ENCODE measurements at places on chromosomes 6 and 20. TPM values are rescaled to one million over a fixed set of nuclear protein-coding genes. Genes with fewer than 3 reads are reported as not detected.

The CGA gene
- not detected for total RNA-seq

The RBM24 gene
- total RNA-seq = not detected

The COX7A2 gene
- total RNA-seq = 441 TPM

The ZNF337 gene
- 16.8 TPM for total RNA-seq

The PDE10A gene
- not detected for total RNA-seq

The WFDC10B gene
- not detected for total RNA-seq

The RIMS4 gene
- total RNA-seq = not detected

The STX11 gene
- total RNA-seq = 14.1 TPM

The MED23 gene
- total RNA-seq = 27.8 TPM

The ANKRD6 gene
- 9.1 TPM for total RNA-seq

The SLC16A10 gene
- total RNA-seq = 6.3 TPM

The PTK6 gene
- not detected for total RNA-seq

The SERAC1 gene
- total RNA-seq = 5.2 TPM

The OR2H2 gene
- not detected for total RNA-seq
